ENCODE measurements at places on chromosomes 3 and 15.

GRCh38 chr15:31276596-31277298 lies 49.9 kb upstream of the KLF13 start:
- no peak for DNase-seq

DNA sequence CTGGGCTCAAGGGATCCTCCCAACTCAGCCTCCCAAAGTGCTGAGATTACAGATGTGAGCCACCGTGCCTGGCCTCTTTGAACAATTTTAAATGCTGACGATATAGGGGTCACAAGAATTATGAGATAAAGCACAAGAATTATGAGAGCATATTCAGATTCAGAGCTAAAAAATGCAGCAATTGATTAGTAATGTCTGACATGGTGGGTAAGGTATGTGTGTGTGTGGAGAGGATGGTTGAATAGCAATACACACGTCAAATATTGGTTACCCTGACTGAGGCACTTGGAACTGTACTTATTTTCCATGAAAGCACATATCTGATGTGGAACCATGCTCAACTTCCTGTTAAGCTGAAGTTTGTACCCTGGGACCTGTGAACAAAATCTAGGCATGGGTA lies 115.6 kb downstream of the EOMES start:
- no peak for DNase-seq

DNA sequence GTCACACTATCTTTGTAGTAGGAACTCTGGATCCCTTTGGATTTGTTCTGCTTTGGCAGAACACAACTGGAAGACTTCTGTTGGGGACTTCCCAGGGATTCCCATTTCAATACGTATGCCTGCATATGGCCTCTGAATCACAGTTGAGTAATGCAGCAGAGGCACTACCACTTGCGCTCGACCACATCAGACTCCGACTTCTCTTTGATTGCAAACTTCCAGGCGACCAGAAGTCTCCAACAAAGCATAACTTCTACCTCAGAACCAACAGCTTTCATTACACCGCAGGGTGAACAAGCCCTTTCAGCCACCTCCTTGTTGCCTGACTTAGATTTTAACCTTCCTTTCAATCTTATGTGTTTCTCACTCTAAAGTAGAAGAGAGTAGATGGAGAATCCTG lies 924.4 kb downstream of the IGSF11 start:
- no peak for DNase-seq

GRCh38 chr3:71659864-71660591 lies 65.2 kb downstream of the EIF4E3 start:
- DNase-seq = no peak

GRCh38 chr15:83164111-83164770 lies 43.4 kb downstream of the HDGFL3 start:
- DNase-seq = no peak

DNA sequence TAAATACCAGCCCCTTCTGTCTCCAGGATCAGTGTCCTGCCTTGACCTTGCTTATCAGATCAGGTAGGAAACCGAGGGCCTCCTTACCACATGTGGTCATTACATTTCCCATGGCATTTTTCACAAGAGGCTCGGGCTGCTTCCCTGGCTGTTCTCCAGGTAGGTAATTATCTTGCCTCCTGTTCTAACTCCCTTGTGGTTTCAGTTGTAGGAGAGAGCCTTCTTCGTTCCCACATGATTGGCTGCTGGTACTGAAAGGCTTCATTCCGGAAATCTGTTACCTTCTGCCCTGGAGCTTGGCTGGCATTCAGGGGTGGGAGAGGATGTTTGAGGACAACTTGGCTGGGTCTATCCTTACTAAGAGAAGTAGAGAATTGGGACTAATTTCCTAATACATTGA lies 46.8 kb upstream of the RORA start:
- no peak for DNase-seq

- peak; percentile 21 for DNase-seq
Measured at GRCh38 chr15:55267401-55268175, 22.0 kb downstream of the RAB27A start.

DNA sequence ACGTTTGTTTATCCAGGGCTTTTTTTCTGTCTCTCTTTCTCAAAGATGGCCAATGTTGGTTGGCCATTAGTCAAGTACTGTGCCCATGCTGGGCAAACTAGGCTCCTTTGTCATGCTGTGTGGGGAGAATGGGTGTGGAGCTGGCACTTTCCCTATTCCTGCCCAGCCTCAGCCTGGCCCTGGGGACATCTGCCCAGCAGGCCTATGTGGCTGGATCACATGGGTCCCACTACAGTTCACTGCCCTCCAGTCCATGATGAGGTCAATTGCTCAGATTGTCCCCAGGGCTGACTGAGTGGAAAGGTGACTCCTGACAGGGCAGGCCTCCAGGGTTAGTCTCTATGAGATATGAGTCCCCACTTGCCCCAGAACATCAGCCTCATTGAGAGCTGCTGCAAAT lies 54.4 kb upstream of the HERC1 start:
- DNase-seq = no peak

DNA sequence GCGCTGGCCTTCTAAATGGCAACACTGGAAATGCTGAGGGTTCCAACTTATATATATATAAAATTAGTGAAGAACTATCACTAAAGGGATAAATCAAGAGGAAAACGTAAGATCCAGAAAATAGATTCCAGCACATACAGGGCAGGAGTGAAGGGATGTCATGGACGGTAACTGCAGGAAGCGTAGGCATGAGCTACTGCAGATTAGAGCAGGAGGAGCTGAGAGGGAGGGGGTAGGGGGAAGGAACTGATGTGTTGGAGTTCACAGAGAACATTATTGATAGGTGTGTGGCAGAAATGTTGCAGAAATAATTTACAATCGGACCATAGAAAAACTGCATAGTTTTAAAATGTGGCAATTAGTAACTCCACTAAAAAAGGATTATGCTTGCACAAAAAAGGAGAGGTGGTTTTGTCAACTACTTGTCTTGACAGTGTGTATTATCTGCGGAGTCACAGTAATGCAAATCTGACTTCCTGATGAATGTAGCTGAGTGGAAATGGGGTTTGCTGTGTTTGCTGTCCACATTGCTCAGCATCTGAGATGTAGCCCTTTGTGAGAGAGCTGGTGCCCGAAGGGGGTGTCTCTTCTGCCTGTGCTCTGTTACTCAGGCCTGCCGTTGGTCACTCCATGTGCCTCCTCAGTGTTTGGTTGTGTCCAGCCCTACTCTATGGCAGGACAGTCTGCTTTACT lies 61.2 kb downstream of the PAK2 start:
- no peak for DNase-seq

- no peak for DNase-seq
Measured at GRCh38 chr3:188559072-188559429, 405.1 kb downstream of the LPP start.

DNA sequence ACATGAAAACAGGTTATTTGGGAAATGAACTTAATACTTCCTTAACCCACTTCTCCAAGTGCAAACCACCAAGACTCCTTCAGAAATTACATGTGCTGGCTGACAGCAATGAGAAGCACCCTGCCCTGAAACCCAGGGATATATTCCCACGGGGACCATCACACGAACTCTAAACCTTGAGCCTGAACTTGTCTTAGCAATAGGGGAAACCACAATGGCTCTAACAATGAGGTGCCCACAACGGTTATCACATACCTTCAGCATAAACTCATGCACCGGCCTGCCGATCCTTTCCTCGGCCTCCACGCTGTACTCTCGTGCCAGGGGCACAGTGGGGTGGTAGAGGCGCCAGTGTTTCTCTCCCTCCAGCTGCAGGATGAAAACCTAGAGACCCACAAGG lies 13.4 kb downstream of the RIOX2 start:
- DNase-seq = no peak

DNA sequence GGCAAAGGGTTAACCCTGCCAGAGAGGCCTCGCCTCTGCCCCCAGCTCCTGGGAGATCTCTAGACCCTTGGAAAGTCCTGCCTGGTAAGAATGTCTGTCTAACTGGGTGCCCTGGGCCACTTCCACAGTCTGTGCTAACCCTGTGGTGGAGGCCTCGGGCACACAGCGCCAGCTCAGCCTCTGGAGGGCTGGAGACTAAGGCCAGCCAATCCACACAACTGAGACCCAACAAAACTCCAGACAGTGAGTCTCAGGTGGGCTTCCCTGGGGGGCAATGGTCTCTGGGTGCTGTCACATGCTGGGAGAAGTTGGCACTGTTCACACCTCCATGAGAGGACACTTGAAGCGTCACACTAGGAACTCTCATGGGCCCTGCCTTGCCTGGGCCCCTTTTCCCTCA lies 19.5 kb downstream of the ZXDC start:
- no peak for DNase-seq

GRCh38 chr3:52615166-52615565 lies 70.5 kb downstream of the PBRM1 start:
- no peak for DNase-seq

DNA sequence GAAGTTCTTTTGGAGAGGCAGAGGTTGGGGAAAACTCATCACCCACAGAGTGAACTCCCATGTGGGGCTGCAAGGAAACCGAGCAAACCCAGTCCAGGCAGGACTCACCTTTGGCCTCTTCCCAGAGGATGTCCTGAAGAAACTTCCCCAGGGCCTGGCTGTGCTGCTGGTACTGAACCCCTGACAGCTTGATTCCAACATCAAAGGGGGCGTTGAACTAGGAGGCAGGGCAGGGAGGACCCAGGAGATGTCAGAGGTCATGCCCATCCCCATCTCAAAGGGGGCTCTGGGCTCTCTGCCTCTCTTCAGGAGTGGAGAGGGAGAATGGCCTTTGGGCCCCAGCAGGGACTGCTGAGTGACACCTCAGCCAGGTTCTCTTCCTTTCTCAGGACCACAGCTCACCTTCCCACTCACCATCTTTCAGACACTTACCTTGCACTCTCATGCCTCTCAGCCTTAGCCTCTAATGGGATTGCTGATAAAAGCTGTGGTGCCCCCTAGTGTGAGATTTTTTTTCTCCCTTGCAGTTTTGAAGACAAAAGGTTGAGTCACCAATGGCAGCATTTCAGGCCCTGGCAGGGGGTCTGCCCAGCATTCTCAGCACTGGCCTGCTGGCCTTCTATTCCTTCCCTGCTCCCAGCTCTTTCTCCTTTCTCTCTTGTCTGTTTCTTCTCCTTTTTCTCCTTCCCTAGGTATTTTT lies 6.0 kb downstream of the GHRL start:
- peak; percentile 62 for DNase-seq

DNA sequence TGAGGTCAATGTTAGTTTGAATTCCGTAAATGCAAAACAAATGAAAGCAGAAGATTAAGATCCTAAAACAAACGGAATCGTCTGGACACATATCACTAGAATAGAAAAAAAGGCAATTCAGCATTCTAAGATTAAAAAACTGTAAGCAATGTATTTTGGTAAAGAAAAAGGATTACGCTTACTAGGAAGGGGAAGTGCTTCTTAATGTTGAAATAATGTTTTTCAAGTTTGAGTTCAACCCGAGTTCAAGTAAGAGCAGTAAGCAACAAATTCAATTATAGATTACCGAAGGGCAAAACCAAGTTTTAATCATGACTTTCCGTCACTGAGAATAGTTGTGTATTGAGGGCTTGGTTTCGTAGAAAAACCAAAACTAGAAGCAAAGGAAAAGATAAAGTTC lies 637 bp downstream of the CIP2A start:
- DNase-seq = no peak

DNA sequence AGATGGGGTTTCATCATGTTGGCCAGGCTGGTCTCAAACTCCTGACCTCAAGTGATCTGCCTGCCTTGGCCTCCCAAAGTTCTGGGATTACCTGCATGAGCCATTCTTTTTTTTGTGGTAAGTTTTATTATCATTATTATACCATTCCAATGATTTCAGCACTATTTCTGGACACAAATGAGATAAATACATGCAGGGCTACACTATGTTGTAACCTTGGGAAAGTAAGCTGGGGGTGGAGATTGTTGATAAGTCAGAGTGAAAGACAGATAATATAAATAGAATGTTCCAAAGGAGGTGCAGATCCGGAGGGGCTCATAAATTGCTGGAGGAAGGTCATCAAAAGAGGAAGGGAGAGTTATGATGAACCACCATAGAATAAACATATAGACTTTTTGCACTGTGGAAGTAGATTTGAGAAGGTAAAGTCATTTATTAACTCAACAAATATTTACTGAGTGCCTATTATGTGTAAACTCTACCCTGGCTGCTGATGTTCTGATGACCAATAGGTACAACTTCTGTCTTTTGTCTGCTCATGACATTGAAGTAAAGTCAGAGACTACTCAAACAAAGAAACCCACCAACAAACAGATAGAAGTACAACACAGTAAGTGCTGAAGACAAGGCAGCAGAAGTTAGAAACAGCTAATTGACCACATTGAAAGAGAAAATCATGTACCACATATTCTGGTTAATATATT lies 478.9 kb upstream of the GOLIM4 start:
- DNase-seq = no peak

GRCh38 chr15:30958219-30958618 lies 33.2 kb downstream of the MTMR10 start:
- DNase-seq = no peak

DNA sequence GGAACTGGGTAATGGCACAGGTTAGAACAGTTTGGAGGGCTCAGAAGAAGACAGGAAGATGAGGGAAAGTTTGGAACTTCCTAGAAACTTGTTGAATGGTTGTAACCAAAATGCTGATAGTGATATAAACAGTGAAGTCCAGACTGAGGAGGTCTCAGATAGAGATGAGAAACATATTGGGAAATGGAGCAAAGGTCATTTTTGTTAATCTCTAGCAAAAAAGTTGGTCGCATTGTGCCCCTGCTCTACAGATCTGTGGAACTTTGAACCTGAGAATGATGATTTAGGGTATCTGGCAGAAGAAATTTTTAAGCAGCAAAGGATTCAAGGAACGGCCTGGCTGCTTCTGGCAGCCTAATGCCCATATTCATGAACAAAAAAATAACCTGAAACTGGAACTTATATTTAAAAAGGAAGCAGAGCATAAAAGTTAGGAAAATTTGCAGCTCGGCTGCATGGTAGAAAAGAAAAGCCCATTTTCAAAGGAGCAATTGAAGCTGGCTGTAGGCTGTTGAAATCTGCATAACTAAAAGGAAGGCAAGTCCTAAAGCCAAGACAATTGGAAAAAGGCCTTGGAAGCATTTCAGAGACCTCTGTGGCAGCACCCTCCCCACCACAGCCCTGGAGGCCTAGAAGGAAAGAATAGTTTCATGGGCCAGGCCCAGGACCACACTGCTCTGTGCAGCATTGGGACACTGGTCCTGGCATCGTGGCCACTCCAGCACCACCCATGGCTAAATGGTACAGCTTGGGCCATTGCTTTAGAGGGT lies 182.6 kb upstream of the CD96 start:
- no peak for DNase-seq

GRCh38 chr3:132399054-132399929 lies 18.0 kb upstream of the DNAJC13 start:
- peak; percentile 72 for DNase-seq

DNA sequence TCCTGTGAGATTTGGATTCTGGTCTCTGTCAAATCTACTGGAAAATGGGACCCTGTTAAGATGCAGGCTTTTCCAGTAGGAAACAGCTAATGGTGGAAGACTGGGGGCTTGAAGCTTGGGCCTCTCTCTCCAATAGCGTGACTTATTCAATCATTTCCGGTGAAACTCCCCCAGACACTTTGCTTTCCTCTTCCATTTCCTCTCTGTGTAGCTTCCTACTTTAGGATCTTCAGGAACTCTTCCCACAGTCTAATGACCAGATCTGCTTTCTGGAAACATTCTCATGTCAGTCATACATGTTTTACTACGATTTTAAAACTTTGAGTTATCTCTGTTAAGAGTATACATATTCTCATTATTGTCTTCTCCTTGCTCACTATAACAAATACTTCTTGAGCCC lies 28.0 kb upstream of the TPRG1 start:
- no peak for DNase-seq
